ENCODE measurements at places on chromosomes 4 and X. TPM values are rescaled to one million over a fixed set of nuclear protein-coding genes. Genes with fewer than 3 reads are reported as not detected.

The MTTP gene
- total RNA-seq, result 0.05 TPM

The NDNF gene
- 0.35 TPM for total RNA-seq

The ZCCHC18 gene
- total RNA-seq, result not detected

The FHIP1A gene
- 0.12 TPM for total RNA-seq

The ATP1B4 gene
- total RNA-seq, result not detected

The PCDH10 gene
- total RNA-seq, result not detected

The FAT1 gene
- 83.1 TPM for total RNA-seq

The SPATA4 gene
- total RNA-seq, result not detected

The IL2 gene
- not detected for total RNA-seq

The TMEM150C gene
- total RNA-seq, result 0.26 TPM

The CORIN gene
- total RNA-seq, result 0.12 TPM

The UGT2B10 gene
- not detected for total RNA-seq

The P2RY4 gene
- total RNA-seq, result not detected

The NCAPG gene
- total RNA-seq, result 44.1 TPM

The MAP7D3 gene
- total RNA-seq, result 23.1 TPM

The TRAM1L1 gene
- 4.2 TPM for total RNA-seq
